Uterus (tissue), 4 donors: ENCODE measurements at places on chromosomes 11 and 22. TPM values are rescaled to one million over a fixed set of nuclear protein-coding genes. Genes with fewer than 3 reads are reported as not detected.

- no peak for DNase-seq
These were observed 88.3 kb downstream of the FBXO7 start for GRCh38 chr22:32562916-32563315.

FREY1 gene
- total RNA-seq, result not detected

CCDC89 gene
- total RNA-seq, result not detected

PLAAT5 gene
- 0.29 TPM for total RNA-seq

GRCh38 chr11:70087446-70088167 is 9.5 kb downstream of the ANO1 start:
- DNase-seq, result no peak

KRTAP5-7 gene
- total RNA-seq, result not detected

DNA sequence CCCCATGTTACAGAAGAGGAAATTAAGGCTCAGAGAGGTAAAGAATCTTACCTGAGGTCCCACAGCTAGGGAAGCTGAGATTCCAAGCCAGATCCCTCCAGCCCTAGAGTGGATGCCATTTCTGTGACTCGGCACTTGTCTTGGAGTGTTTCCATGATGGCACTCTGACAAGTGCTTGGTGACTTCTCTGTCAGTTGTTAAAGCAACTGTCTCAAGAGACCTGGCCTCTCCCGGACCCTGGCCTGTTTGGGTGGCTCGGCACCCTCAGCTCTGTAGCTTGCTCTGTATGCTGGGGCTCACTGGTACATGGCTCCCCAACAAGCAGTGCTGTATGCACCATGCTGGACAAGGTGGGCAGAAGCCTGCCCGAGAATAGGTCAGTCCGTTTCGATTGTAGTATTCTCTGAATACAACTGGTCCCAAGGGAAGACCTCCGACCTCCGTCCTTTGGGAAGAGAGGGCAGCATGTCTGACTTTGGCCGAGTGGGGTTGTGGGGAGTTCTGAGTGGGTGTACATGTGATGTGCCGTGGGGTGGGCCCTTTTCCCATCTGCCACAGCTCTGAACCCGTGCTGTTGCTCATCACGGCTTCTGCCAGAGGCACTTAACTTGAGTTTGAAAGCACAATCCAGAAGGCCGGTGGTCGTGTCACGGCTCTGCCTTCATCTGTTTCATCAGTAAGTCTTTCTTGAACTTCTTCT is 12.4 kb downstream of the ACO2 start:
- peak; percentile 39 for DNase-seq

FERMT3 gene
- total RNA-seq, result 11.3 TPM

UCP3 gene
- total RNA-seq, result 4.1 TPM

- DNase-seq, result no peak
These were observed 35.3 kb downstream of the ARVCF start for GRCh38 chr22:19981171-19981960.

GRCh38 chr11:103959279-103959942 is 77.0 kb upstream of the DDI1 start:
- no peak for DNase-seq

RGL4 gene
- not detected for total RNA-seq
